ENCODE measurements at places on chromosomes 1 and 21.

GRCh38 chr1:59007820-59008598, 224.2 kb upstream of the JUN start:
- no peak for DNase-seq

DNA sequence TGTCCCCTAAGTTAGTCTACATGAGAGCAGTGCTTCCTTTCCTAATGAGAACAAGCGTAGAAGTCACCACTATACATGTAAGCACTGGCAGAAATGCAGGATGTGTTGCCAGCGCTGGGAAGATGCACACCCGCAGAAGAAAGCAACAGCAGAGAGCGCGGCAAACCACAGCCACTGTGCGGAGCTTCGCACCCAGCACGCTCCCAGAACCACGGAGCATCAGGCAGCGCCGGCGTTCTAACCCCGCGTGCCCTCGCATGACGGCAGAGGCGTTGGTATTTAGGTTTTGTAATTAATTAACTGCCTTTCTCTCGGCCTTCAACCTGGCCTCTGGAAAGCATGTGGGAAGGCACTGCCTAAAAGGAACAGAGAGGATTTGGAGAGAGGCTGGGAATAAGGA, 69.1 kb downstream of the OLIG1 start:
- no peak for DNase-seq

- no peak for DNase-seq
Measured at GRCh38 chr1:246270236-246270635, 236.8 kb downstream of the SMYD3 start.

GRCh38 chr1:228768355-228769000, 33.2 kb downstream of the RHOU start:
- no peak for DNase-seq

- peak; percentile 50 for DNase-seq
Measured at GRCh38 chr21:34930971-34931370, 118.1 kb downstream of the RUNX1 start.

GRCh38 chr1:160354388-160354985, 11.3 kb downstream of the NCSTN start:
- no peak for DNase-seq

- peak; percentile 28 for DNase-seq
Measured at GRCh38 chr1:62321446-62321845, 2.2 kb upstream of the KANK4 start.

- DNase-seq = no peak
Measured at GRCh38 chr1:156368889-156369684, at the start of gene RHBG. RHBG (plus strand) TSS chr1:156369211; CDS start chr1:156369250, 39 bp downstream.

- no peak for DNase-seq
Measured at GRCh38 chr1:31674626-31675025, 29.2 kb downstream of the COL16A1 start.

DNA sequence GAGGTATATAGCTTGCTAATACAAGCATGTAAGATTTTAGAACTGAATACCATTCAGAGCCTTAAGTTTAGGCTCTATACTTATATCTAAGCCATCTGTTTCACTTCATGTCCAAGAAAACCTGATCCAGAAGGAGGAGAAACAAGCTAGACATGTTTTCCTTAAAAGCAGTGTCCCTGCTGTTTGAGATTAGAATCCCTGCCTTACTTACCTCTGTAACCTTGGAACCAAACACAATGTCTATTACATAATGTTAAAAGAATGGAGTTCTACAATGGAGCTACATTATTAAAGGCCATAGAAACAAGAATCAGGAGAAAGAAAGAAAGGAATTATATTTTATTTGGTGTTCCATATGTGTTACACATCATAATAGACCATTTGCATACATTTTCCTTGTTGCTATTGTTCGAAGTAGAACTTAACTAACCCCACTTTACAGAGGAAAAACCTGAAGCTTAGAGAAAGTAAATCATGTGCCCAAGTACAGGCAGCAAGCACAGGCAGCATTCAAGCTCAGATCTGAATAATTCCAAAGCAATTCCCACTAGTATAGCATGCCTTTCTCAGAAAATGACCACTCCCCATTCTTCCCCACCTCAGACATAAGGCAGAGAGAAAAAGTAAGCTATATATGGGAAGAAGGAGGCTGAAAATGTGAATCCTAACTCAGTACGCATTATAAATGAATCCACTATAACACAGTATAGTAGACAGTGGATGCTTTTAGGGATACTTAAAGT, 380.1 kb upstream of the SPAG17 start:
- no peak for DNase-seq

- no peak for DNase-seq
Measured at GRCh38 chr1:2976180-2976562, 45.1 kb upstream of the ACTRT2 start.

DNA sequence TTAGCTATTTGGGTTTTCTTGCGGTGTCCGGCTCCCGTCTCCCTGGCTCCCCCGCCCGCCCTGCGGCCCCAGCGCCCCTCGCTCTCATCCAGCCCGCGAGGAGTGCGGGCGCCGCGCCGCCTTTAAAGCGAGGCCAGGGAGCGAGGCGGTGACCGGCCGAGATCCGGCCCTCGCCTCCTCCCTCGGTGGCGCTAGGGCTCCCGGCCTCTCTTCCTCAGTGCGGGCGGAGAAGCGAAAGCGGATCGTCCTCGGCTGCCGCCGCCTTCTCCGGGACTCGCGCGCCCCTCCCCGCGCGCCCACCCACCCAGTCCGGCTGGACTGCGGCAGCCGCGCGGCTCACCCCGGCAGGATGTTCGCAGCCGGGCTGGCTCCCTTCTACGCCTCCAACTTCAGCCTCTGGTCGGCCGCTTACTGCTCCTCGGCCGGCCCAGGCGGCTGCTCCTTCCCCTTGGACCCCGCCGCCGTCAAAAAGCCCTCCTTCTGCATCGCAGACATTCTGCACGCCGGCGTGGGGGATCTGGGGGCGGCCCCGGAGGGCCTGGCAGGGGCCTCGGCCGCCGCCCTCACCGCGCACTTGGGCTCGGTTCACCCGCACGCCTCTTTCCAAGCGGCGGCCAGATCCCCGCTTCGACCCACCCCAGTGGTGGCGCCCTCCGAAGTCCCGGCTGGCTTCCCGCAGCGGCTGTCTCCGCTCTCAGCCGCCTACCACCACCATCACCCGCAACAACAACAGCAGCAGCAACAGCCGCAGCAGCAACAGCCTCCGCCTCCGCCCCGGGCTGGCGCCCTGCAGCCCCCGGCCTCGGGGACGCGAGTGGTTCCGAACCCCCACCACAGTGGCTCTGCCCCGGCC, 492 bp downstream of the HLX start:
- DNase-seq = no peak

DNA sequence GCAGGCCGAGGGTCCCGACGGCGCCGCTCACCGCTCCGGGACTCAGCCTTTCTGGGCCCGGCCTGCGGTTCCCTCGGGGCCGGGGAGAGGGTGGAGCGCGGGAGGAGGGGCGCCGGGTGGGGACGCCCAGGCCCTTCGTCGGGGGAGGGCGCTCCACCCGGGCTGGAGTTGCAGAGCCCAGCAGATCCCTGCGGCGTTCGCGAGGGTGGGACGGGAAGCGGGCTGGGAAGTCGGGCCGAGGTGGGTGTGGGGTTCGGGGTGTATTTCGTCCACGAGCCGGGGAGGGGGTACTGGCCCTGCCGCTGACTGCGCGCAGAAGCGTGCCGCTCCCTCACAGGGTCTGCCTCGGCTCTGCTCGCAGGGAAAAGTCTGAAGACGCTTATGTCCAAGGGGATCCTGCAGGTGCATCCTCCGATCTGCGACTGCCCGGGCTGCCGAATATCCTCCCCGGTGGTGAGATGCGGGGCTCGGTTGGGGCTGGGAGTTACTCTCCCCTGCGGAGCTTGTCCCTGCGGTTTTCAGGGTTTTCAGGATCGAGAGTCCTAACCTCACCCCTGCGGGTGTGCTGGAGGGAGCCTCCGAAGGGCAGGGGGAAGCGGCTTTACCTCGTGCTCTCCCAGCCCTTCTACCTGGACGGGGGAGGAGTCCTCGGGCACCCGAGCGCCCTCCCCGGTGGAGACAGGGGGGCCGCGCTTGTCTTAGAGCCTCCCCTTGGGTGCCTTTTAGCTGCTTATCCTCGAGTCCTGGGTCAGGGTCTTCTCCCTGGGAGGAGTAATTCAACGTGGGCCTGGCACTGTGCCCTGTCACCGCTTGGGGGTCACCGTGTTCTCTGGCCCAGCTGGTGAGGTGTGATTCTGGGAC, 2.1 kb downstream of the SAMD11 start:
- no peak for DNase-seq

DNA sequence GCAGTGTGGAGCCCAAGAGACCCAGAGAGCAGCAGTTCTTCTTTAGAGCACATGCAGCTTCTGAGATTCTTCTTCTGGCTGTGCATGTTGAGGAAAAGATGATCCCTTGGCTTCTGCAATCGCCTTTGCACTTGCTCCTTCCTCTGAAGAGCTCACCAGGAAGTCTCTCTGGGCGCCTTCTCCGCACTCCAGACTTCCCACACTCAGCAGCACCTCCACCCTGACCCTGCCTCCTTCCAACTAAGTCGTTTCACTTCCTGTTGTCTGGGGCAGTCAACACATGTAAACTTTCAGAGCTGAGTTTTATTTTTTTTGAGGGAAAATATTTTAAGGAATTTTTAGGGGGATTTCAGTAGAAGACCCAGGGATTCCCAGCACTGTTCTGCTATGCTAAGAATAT, 73.4 kb upstream of the F3 start:
- DNase-seq = no peak

- DNase-seq = no peak
Measured at GRCh38 chr1:166700696-166701095, 138.6 kb upstream of the POGK start.

DNA sequence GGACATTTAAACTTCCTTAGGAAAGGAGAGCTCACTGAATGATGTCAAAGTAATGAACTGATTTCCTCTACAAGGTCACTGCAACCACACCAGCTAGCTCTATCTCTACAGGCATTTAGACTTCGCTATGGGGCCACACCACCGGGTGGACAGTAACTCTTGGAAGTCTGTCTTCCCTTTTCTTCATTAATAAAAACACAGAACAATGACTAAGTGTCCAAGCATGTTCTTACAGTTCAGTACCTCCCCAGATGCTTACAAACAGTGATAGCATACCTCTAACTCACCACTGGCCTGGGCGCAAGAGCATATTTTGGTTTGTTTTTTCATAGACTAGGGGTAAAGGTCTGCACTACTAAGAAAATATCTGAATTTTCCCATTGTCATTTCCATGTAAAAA, 54.6 kb downstream of the SIM2 start:
- peak; percentile 85 for DNase-seq

DNA sequence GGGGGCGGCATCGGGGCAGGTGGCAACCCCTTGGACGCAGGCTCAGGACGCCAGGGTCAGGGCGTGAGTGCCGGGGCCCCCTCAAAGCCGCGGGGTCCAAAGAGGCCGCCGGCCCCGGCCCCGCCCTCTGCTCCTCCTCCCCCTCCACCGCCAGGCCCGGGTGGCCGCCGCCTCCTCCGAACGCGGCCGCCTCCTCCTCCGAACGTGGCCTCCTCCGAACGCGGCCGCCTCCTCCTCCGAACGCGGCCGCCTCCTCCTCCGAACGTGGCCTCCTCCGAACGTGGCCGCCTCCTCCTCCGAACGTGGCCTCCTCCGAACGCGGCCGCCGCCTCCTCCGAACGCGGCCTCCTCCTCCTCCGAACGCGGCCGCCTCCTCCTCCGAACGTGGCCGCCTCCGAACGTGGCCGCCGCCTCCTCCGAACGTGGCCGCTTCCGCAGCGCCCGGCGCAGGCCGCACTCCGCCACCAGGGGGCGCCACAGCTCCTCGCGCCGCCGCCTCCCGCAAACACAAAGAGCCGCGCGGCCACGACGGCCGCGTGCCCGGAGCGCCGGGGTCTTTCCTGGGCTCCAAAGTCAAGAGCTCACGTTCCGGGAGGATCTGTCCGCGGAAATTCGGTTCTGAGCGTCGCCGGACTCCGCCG, 19.3 kb upstream of the SAMD11 start:
- no peak for DNase-seq

DNA sequence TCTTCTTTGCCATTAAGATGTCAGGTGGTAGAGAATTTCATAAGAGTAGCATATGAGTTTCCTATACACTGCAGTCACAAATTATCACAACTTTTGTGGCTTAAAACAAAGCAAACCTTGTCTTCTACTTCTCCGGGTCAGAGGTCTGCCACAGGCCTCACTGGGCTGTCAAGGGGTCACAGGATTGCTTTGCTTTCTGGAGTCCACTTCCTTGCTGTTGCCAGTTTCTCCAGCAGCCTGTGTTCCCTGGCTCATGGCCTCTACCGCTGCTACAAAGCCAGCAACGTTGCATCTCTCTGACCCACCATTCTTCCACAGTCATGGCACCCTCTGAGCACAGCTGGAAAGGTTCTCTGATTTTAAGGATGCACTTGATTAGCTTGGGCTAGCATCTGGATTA, 6.5 kb upstream of the BACE2 start:
- DNase-seq = no peak

GRCh38 chr1:108570128-108570527, 10.2 kb downstream of the EEIG2 start:
- no peak for DNase-seq

- DNase-seq = no peak
Measured at GRCh38 chr1:52474807-52475206, 70.4 kb downstream of the PRPF38A start.

- no peak for DNase-seq
Measured at GRCh38 chr1:208141610-208142192, 102.5 kb downstream of the PLXNA2 start.

GRCh38 chr21:42367367-42368165, 1.2 kb upstream of the TFF1 start:
- DNase-seq = no peak

DNA sequence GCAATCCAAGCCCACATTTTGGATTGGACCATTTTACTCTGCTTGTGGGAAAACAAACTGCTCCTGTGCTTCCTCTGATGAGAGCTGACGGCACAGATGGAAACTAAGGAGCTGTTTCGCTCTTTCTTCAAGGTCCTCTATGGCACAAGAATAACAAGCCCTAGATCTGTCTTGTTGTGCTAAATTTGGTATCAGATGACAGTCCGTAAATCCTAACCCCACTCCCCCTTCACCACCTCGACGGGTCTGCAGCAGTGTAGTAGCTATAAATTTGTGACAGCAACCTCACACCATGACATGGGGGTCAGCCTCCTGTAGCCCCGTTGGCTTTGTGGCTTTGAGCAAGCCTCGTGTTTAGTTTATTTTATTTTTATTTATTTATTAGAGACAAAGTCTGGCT, 85.9 kb downstream of the ADSS2 start:
- no peak for DNase-seq

DNA sequence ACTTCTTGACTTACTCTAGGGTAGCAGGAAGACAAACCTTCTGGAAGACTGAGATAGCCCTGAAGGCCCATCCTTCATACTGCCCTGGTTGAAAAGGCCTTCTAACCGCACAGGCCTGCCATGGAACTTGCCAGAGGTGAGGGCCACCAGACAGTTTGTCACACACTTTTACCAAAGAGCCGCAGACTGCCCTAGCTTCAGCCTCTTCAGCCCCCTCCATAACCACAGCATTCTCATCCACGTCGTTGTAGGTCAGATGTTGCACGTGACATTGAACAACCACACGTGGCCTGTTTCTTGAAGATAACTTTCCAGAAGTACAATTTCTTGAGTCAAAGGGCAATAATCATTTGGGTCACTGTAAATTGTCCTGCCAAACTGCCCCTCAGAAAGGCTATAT, 18.9 kb downstream of the ZNF362 start:
- no peak for DNase-seq

DNA sequence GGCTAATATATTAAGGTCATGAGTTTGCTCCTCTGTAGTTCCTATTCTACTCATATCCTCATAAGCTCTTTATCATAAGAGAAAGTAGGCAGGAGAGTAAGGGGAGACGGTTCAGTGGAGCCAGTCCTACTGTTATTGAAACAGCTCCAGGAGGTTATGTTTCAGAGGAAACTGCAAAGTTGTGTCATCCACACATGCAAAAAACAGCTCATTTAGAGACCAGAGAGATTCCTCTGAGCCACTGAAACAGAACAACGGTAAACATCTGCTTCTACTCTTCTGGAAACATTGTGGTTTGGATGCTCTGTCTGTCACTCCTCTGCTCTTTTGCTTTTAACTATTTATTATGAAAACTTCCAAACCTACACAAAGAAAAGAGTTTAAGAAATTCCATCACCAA, 66.3 kb upstream of the PPP2R5A start:
- peak; percentile 74 for DNase-seq

All from non-pigmented ciliary epithelial cell (primary cell).